Stimulated activated CD8-positive, alpha-beta memory T cell treated with anti-CD3 and anti-CD28 coated beads, Interleukin-15, amount 100 ng/mL, for 4 hours (primary cell): ENCODE measurements at places on chromosomes 11 and 22.

DNA sequence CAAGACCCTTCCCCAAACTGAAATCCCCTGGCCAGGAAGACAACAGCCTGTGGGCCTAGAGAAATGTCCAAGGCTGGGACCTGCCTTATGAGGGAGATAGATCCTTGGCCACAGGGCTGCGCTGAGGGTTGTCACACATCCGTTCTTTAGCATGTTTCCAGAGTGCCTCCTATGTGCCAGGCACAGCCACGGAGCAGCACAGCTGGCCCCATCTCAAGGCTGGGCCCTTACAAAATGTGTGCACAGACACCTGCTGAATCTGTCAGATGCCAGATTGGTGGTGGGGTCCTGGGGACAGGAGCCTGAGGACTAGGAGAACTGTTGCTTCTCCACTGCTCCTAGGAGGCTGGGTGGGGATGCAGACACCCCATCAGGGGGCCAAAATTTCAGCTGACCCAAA is 11.2 kb downstream of the GRIK4 start:
- DNase-seq, result no peak

- DNase-seq, result no peak
Observed at GRCh38 chr11:31109446-31109845, 260.1 kb downstream of the DCDC1 start.

GRCh38 chr11:117671370-117671769 is 125.6 kb downstream of the DSCAML1 start:
- DNase-seq, result no peak

DNA sequence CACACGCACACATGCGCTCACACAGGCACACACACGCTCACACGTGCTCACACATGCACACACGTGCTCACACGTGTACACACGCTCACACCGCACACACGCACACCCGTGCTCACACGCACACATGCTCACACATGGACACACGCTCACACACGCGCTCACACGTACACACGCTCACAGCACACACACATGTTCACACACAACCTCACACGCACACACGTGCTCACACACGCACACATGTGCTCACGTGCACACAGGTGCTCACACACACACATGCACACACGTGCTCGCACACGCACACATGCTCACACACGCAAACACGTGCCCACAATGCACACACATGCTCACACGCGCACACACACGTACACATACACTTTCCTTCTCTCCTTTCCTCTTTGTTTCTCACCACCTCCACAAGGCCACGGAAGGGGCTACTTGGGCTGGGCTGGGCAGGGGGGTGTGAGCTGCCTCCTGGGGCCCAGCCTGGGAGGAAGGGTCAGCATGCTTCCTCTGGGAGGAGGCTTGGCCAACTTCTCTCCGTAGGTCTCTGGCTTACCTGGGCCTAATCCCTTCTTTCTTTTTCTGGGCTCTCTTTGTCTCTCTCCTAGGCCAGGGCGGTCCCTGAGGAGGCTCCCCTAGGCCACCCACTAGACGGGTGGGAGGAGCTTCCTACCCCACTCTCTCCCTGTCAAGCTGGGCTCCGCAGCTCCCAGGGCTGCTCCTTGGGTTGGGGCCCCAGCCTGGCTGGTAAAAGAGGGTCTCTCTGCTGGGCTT is 34.5 kb upstream of the PARVG start:
- no peak for DNase-seq

- no peak for DNase-seq
Observed at GRCh38 chr11:46455834-46456233, 64.3 kb upstream of the CHRM4 start.

DNA sequence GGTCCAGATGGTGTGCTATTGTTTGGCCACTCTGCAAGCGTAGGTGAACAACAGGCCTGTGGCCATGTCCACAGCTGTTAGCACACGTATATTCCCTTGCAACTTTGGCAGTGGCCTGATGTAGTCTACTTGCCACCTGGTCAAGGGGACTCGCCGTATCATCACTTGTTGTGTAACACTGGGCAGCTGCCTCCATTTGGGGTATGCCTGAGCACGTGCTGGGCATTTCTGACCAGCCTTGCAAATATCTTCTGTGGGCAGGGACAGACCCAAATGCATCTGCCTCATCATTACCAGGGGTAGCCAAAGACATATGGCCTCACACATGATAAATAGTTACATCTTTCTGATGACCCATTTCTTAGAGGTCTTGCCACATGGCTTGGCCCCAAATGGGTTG is 434.2 kb downstream of the DYNC2H1 start:
- DNase-seq, result no peak

DNA sequence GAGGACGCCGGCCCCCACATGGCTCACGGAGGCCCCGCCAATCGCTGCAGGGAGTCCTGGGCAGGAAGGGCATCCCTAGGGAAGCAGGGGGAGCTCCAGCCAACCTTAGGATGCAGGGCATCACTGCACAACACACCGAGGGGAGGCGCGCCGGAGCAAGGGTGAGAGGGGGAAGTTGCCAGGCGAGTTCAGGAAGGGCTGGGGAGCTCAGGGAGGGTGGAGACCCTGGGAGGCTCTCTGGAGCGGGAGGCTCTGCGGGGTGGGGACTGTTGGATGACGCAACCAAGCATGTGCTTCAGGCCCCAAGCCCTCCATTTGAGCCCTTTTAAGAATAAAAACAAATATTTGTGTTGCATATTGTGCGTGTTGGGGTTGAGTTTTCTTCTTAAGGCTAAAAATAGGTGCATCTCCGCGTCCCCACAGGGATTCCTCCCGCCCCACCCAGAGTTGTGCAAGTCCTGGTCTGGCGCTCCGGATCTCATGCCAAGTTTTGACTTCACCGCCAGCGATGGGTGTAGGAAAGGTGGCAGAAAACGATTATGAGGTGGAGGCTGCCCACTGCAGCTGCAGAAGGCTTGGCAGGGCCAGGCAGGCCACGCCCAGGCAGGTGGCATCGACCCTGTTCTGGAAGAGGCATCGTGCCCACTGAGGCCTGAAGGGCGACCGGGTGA is 65.2 kb downstream of the WNT7B start:
- DNase-seq, result no peak

DNA sequence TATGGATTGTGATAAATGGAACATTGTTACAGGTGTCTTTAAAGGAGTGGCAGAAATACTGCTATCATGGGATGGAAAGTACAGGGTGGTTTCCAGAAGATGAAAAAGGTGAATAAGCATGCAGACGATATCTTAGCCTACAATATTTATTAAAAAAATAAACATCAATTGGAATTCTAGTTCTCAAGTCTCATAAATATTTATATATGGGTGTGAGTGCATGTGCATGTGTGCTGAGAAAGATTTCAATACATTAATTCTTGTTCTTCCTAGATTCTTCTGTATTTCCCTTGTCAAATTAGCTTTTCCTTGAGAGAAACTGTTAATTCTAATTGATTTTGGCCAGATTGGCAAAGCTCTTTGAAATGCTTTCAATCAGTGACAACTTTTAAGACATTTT is 618.2 kb downstream of the METTL15 start:
- DNase-seq, result no peak

- no peak for DNase-seq
Observed at GRCh38 chr11:34036456-34036855, 15.1 kb upstream of the CAPRIN1 start.

- no peak for DNase-seq
Observed at GRCh38 chr11:104968355-104968855, at the start of gene CASP4. TSS of gene CASP4 (minus strand) at chr11:104968574. CDS start at chr11:104968525, 49 bp downstream.

DNA sequence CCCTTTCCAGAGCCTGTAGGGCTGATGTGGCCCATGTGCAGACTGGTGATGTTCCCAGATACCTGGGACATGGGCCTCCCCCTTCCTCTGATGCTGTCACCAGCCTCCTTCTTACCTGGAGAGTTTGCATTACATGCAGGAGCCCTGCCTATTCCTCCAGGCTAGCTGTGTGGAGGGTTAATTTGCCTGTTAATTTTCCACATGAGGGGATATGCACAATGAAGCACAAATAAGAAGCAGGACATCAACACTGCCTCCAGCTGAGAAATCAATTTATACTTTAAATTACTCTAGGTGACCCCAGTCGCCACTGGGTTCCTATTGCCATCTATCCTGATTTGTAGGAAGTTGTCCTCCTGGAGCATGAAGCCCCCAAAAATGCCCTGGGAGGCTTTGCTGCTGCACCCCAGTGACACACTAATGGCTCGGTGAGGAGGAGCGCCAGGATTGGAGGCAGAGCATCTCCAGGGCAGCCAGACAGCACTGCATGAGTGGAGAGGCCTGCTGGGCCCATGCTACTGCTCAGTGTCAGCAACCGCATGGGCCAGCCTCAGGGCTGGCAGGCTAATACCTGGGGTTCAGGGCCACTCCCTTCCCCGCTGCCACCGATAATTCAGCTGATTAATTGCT is 101.6 kb upstream of the USP47 start:
- DNase-seq, result no peak

DNA sequence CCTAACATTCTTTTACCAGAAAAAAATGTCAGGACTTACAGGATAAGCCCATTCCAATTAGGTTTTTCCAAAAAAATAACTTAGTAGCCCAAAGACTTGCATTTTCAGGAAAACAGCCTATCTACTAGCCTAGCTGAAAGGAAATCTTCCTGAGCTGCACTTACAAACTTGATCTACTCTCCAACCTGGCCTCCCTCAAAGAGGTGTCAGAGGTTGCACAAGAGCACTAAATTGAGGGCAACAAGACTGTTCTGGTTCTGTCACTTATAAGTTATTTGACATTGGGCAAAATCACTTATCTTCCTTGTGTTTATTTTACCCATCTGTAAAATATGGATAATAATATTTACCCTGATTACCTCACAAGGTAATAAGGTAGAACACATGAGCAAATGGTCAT is 7.9 kb upstream of the SOX6 start:
- DNase-seq, result no peak

DNA sequence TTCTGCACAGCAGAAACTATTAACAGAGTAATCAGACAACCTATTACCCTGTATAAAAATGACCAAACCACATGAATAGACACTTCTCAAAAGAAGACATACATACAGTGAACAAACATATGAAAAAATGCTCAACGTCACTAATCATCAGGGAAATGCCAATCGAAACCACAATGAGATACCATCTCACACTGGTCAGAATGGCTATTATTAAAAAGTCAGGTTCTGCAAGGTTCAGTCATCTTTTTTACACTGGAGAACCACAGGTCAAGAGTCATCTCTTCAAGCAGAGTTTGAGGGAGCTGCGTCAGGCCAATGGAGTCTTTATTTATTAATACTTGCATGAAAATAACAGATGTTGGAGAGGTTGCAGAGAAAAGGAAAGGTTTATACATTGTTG is 40.4 kb downstream of the RCN1 start:
- no peak for DNase-seq

GRCh38 chr11:16180868-16181267 is 175.5 kb downstream of the SOX6 start:
- no peak for DNase-seq

DNA sequence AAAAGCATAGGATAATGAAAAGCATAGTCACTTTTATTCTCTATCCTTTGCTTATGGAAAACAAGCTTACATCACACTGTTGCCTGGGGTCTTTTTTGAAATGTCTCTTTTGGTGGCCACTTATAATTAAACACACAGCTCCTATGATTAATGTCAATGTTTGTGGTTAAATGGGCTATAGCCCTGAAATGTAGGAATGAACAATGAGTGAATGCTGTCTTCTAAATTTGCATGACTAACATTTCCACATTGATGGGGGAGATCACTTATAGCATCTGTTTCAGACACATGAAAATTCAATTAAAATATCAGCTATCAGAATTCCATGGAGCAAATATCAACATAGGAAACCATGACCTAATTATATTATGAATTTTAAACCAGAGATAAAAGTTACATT is 171.4 kb upstream of the FAT3 start:
- no peak for DNase-seq

- DNase-seq, result no peak
Observed at GRCh38 chr11:12222055-12222792, 111.8 kb downstream of the MICAL2 start.

DNA sequence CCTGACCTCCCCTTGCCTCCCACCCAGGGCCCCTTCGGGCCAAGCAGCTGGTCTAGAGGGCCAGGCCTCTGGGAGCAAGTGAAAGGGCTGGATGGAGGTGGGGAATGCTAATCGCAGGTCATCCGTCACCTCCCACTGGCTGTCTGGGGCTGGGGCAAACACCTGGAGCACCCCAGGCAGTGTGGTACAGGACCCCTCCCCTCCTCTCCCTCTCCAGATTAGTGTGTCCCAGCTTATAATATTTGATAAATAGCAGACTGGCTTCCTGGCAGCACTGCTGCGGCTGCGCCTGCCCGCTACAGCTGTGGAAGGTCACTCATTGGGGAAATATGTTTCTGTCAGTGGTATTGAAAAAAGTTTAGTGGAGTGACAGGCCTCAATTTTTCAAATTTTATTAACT is 90.7 kb upstream of the PHOX2A start:
- DNase-seq, result no peak
